H9 (cell line): ENCODE measurements at places on chromosomes 7 and 10. TPM values are rescaled to one million over a fixed set of nuclear protein-coding genes. Genes with fewer than 3 reads are reported as not detected.
A peak's percentile ranks its signal among the peaks of the same experiment; 100 is the strongest.

DNA sequence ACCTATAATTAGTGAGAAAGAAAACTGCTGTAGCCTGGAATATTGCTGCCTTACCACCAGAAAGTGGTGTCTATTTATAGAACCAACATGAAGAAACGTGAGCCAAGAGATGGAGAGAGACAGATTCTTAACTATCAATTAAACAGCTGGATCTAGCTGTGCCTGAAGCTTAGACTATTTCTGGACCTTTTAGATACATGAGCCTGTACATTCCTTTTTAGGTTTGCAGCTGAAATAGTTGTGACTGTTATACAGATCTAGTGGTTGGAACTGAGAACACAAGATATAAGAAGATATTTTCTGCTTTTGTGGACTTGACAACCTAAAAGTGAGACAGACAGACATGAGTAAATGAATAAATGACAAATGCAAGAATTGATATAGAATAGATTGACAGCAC, 73.4 kb downstream of the CDK14 start:
- DNase-seq = no peak

DNA sequence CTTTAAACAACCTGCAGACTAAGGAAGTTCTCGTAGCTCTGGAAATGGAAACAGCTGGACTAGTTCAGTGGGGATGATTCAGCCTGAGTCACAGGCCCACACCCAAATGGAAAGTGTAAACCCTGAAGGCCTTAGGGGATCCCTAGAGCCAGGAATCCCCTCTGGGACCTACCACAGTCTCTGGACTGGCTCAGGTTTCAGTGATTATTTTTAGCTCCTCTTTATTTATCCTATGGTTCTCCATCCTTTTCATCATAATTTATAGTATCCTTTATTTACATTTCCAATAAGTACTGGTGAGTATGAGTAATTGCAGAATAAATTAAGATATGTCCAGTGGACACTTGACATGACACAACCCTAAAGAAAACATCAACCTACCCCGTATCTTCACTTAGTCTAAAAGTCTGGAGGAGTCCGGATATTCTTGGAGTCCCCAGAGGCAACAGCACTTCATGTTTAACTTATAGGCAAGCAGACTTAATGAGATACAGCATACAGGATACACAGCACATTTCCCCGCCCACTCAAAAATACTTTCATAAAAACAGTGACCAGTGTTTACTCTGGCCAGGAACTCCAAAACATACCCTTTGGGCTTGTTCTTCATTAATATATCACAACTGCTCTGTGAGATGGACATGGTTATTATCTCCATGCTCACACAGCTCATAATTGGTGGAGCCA, 28.4 kb upstream of the SEMA3E start:
- no peak for DNase-seq

GRCh38 chr7:136998495-136998894, 130.0 kb downstream of the CHRM2 start:
- DNase-seq = no peak

DNA sequence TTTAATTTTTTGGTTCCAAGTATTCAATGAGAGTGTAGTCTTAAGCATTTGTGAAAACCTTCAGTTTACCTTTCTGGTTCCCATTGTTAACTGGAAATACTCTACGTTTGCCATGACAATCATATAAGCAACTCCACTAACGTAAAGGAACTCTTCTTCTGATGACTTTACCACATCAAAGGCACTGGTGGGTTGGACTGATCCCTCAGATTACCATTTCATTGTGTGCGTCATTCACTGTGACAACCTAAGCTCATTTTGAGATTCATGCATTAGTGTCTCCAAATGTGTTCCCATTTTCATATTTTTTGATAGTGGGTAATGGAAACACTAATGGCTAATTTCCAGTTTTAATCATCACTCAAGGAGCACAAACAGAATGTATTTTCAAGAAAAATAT, 119.9 kb upstream of the COL1A2 start:
- no peak for DNase-seq

- DNase-seq = no peak
Observed at GRCh38 chr7:24323961-24324480, 40.0 kb downstream of the NPY start.

- DNase-seq = peak; percentile 64
Observed at GRCh38 chr7:97733276-97734161, 1.6 kb downstream of the TAC1 start.

GRCh38 chr10:105347487-105347886, 706.4 kb downstream of the SORCS3 start:
- no peak for DNase-seq

GRCh38 chr7:112515989-112516388, 35.2 kb downstream of the LSMEM1 start:
- DNase-seq = no peak

- no peak for DNase-seq
Observed at GRCh38 chr10:100983868-100984671, 3.2 kb downstream of the MRPL43 start.

DNA sequence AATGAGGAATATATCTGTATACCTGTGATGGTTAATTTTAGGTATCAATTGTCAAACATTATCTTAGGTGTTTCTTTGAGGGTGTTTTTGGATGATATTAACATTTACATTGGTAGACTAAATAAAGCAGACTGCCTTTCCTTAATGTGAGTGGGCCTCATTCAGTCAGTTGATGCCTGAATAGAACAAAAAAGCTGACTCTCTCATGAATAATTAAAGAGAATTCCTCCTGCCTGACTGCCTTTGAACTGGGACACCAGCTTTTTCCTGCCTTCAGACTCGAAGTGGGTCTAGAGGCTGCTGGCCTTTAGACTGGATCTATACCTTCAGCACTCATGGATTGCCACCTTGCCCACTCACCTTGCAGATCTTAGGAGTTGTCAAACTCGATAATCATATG, 117.9 kb upstream of the TMEM168 start:
- DNase-seq = no peak

DNA sequence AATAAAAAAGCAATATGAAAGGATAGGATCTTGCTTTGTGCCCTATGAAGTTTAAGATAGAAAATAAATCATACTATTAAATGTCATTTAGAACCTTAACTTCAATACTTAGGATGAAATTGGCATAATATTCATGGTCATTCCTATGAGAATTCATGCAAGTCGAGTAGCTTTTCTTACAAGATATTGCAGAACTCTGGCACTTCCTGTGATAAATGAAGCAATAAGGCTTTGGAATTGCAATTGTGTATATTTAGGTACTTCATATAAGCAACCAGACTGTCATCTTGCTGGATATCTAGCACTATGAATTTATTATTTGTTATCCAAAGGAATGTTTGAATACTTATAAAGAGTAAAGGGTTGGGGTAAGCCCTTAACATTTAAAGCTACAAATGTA, 116.5 kb downstream of the ZNF438 start:
- DNase-seq = no peak

DNA sequence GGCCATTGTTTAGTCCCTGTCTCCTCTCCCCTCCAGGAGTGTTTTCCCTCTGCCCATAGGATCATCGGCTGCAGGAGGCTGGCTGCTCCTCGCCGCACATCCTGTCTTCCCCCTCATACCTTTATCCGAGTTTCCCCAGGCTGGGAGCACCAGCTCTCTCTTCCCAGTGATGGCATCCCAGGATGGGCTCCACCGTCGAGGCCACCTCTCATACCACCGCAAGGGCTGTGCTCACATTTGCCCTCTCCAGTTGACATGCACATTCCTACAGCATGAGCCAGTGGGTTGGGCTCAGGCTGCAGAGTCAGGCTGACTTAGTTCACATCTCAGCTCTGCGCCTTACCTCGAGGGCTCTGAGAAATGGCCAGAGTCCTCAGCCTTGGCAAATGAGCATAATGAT, 12.1 kb downstream of the HKDC1 start:
- peak; percentile 52 for DNase-seq

DNA sequence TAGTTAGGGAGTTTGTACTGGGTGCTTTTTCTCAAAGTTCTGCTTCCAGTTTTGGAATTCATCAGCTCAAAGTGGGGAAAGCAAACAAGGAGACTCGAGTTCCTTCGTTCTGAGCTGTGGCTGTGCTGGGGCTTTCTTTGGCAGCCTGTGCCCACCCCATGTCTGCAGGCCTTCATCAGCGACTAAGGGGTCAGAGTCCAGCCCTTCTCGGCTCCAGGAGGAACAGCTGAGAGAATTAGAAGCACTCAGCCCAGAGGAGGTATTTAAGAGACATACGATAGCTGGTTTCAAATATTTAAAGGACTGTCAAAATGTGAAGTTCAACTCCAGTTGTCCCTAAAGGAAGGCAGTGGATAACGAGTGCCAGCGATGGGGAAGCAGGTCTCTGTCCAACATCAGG, 41.3 kb downstream of the SH3PXD2A start:
- DNase-seq = no peak

GRCh38 chr10:132465889-132466519, 69.0 kb downstream of the PWWP2B start:
- DNase-seq = no peak

- no peak for DNase-seq
Observed at GRCh38 chr7:132547821-132548220, 28.4 kb downstream of the PLXNA4 start.

DNA sequence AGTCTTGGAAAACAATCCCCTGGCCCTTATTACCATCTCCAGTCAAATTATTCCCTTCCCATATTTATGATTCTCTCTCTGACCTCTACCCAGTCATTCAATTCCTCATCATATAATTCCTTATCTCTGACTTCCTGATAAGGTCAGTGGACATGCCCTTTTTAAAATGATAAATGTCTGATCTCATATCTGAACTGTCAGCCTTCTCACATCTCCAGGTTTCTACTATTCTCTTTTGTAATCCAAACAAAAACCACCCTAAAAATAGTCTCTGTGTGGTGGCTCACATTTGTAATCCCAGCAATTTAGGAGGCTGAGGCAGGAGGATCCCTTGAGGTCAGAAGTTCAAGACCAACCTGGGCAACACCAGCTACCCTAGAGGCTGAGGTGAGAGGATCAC, 11.9 kb downstream of the GSDME start:
- DNase-seq = no peak

- peak; percentile 68 for DNase-seq
Observed at GRCh38 chr7:35430547-35431153, 176.8 kb upstream of the TBX20 start.

DNA sequence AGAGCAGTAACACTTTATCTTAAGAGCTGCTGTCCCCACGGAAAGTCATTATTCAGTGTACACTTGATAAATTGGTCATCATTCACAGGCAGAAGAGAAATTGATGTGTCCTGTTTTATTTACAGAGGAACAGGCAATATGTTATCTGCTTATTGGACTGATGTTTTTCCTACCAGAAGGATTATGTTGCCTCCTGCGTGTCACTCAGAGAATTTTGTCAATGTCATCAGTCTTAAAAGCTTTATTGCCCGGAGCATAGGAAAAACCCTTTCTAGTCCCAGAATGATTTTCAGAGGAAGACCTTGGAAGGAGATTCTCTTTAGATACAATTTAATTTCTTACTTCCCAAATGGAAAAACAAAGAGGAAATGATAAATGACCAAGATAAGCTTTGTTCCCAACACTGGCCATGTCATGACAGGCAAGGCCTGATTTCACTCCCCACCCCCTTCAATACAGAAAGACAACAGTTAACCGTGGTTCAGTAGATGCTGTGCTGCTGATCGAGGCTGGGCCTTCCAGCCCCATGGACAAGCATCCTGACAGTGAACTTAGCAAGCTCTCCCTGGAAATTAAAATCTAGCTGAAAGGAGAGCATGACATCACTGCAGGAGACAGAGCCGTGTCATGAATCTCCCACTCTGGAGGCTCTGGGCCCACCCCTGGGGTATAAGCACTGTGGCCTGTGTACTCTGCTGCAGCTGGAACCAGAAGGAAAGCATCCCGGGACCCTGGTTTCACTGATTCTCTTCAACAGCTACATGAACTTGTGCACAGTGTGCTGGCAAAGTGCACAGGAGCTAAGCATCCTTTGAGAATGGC, 118.8 kb upstream of the LYZL2 start:
- DNase-seq = no peak

- no peak for DNase-seq
Observed at GRCh38 chr7:48691788-48692187, 232.6 kb upstream of the CDC14C start.

- no peak for DNase-seq
Observed at GRCh38 chr7:32929430-32930143, 27.7 kb upstream of the FKBP9 start.

The PON3 gene
- total RNA-seq = not detected in 2 replicates

The SRRM3 gene
- total RNA-seq = 10.7 and 11.0 TPM in 2 replicates

The MRC1 gene
- not detected in 2 replicates for total RNA-seq

The OPN1SW gene
- not detected in 2 replicates for total RNA-seq

The ZNF736 gene
- not detected in 2 replicates for total RNA-seq

The STAMBPL1 gene
- 3.2 and 4.6 TPM in 2 replicates for total RNA-seq

The DKK1 gene
- 0.64 and 1.1 TPM in 2 replicates for total RNA-seq

The OR9A2 gene
- not detected in 2 replicates for total RNA-seq

The ARMC3 gene
- total RNA-seq = 0.09 and 0.37 TPM in 2 replicates

The ACTL6B gene
- 0.33 and 0.50 TPM in 2 replicates for total RNA-seq

The FAM180A gene
- total RNA-seq = not detected in 2 replicates
